ENCODE measurements at places on chromosomes 3 and 15. TPM values are rescaled to one million over a fixed set of nuclear protein-coding genes. Genes with fewer than 3 reads are reported as not detected.

DNA sequence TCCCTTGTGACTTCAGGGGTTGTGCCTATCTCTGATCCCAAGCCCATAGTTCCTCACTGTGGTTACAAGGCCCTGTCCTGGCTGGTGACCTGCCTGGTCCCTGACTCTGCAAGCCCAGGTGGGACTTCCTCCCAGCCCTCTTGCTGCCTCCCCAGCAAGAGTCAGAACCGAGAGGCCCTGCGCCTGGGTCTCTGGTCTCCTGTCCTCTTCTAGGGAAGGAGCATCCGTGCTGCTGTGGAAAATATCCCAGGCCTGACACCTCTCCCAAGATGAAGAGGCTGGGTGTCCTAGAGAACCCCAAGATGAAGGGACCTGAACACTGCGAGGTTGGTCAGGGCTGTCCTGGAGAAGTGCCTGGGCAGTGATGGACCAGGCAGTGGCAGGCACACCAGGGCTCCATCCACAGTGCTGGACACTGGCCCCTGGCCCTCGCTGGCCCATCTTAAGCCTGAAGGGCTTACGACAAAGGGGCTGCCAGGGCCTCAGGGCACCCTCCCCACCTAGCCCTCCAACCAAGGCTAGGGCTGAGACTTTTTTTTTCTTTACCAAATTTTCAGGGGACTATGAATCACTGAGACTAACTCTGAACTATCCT is 32.7 kb downstream of the PTH1R start:
- H3K27me3 ChIP-seq: no peaks in the 10 kb centered on the region
- no peaks in the 10 kb centered on the region for H3K4me1 ChIP-seq
- H3K36me3 ChIP-seq: no peaks in the 10 kb centered on the region
- no peak overlapping the region for H3K4me3 ChIP-seq
- no peak overlapping the region for H3K27ac ChIP-seq
- DNase-seq: no peak

ARPP21 gene
- total RNA-seq: 8.1 TPM

- no peak for DNase-seq
Measured at GRCh38 chr3:19002606-19003005, 145.7 kb upstream of the KCNH8 start.

GRCh38 chr3:38580450-38581382 is 68.8 kb downstream of the SCN5A start:
- no peak overlapping the region for H3K4me3 ChIP-seq
- DNase-seq: no peak
- H3K27me3 ChIP-seq: no peaks in the 10 kb centered on the region
- no peak overlapping the region for H3K27ac ChIP-seq
- H3K4me1 ChIP-seq: no peaks in the 10 kb centered on the region

WDR93 gene
- 0.18 TPM for total RNA-seq

DNA sequence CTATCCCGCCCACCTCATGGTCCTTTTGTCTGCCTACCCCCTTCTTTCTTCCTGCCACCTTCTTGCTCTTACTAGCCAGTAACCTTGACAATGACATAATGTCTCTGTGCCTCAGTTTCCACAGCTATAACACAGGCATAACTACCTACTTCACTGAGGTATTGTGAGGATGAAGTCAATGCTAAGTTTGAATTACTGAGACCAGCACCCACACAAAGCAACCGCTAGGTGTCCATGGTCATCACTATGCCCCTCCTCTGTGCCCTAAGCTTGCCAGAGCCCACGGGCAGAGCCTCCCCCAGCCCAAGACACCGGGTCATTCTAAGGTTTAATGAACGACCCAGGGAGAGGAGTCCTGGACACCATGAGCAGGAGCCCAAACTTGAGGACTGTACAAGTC is 101.6 kb downstream of the OXNAD1 start:
- H3K36me3 ChIP-seq: no peaks in the 10 kb centered on the region
- H3K27me3 ChIP-seq: no peaks in the 10 kb centered on the region
- H3K27ac ChIP-seq: no peak overlapping the region
- no peaks in the 10 kb centered on the region for H3K4me1 ChIP-seq

GRCh38 chr3:123081718-123082369 is 15.0 kb downstream of the PDIA5 start:
- no peak overlapping the region for H3K4me3 ChIP-seq
- H3K27me3 ChIP-seq: no peaks in the 10 kb centered on the region
- no peak overlapping the region for H3K27ac ChIP-seq
- no peaks in the 10 kb centered on the region for H3K36me3 ChIP-seq

COL6A6 gene
- total RNA-seq: not detected

NME9 gene
- 3.2 TPM for total RNA-seq

DNA sequence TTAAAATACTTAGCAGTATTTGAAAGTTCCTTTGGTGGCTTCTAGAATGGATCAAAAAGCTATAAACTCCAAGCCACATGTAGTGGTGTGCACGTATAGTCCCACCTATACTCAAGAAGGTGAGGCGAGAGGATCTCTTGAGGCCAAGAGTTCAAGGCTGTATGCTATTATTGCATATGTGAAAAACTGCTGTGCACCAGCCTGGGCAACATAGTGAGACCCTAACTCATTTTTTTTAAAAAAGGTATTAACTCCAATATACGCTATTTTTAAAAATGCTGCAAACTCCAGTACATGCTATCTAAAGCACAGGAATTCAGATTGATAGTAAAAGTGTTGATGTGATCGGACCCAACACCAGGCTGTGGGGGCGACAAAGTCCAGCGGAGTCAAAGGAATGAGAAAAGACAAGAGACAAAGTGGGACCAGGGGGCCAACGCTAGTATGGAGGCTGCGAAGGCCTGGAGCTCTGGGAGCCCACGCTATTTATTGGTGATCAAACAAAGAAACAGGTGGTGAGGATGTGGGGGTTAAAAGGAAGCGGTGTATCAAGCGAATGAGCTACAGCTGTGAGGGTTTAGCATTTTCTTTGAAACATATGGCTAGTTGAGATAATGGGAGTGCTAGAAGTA is 66.6 kb downstream of the ARIH1 start:
- H3K4me1 ChIP-seq: no peaks in the 10 kb centered on the region
- no peak for DNase-seq
- H3K27ac ChIP-seq: no peak overlapping the region
- no peaks in the 10 kb centered on the region for H3K36me3 ChIP-seq

TRIM42 gene
- not detected for total RNA-seq

- no peak overlapping the region for H3K27ac ChIP-seq
- H3K4me3 ChIP-seq: no peak overlapping the region
Measured at GRCh38 chr3:27616031-27616430, 106.1 kb downstream of the EOMES start.

DNA sequence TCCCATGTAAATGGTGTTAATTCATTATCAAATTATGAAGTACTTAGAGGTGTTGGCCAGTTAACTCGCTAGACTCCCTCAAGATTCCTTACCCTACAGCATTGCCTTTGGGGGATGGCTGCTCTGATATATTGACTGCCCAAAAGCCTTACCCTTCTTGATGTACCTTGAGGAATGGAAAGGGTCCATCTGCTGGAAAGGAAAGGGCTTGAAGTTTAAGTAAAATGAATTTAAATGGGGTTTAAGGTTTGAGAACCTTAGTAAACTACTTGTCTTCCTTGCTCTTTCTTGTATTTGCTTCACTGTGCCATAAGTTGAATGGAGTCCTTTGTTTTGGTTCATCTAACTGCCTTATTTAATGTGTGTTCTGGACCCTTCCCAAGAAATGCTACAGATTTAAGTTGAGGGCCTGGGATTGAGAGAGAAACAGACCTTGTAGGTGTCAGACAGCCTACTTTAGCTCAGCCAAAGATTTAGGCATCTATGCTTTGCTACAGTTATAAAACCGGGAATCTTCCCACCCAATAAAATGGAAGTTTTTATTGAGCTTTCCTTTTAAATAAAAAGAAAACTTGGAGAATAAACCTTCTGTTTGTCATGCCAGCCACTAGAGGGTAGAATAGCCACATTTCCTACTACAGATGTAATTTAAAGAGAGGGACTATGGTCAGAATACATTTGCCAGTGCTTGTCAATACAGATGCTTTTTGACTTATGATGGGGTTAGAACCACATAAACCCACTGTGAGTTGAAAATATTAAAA is 25.3 kb downstream of the CMSS1 start:
- no peaks in the 10 kb centered on the region for H3K27me3 ChIP-seq
- H3K4me3 ChIP-seq: no peak overlapping the region
- H3K4me1 ChIP-seq: no peaks in the 10 kb centered on the region
- H3K27ac ChIP-seq: no peak overlapping the region

APOD gene
- total RNA-seq: 52.4 TPM

GRCh38 chr3:129892486-129892856 is 1.0 kb downstream of the TMCC1 start:
- H3K36me3 ChIP-seq: no peaks in the 10 kb centered on the region
- H3K4me3 ChIP-seq: peak overlapping the region; percentile 91
- DNase-seq: no peak

MCF2L2 gene
- 0.41 TPM for total RNA-seq

GOLGA6L10 gene
- total RNA-seq: 6.0 TPM

- no peak for DNase-seq
- H3K36me3 ChIP-seq: no peaks in the 10 kb centered on the region
- H3K4me3 ChIP-seq: no peak overlapping the region
- H3K4me1 ChIP-seq: no peaks in the 10 kb centered on the region
- no peaks in the 10 kb centered on the region for H3K27me3 ChIP-seq
- H3K27ac ChIP-seq: no peak overlapping the region
Measured at GRCh38 chr15:73357999-73358665, 10.6 kb downstream of the HCN4 start.

- H3K27me3 ChIP-seq: no peaks in the 10 kb centered on the region
- DNase-seq: peak; percentile 11
- H3K4me1 ChIP-seq: no peaks in the 10 kb centered on the region
- no peaks in the 10 kb centered on the region for H3K36me3 ChIP-seq
- no peak overlapping the region for H3K27ac ChIP-seq
Measured at GRCh38 chr15:57684491-57685151, 21.9 kb upstream of the POLR2M start.

STRA6 gene
- 0.77 TPM for total RNA-seq

GRCh38 chr3:64490180-64490724 is 197.5 kb downstream of the ADAMTS9 start:
- no peaks in the 10 kb centered on the region for H3K36me3 ChIP-seq
- H3K27ac ChIP-seq: no peak overlapping the region
- no peak overlapping the region for H3K4me3 ChIP-seq
- no peaks in the 10 kb centered on the region for H3K27me3 ChIP-seq

DNA sequence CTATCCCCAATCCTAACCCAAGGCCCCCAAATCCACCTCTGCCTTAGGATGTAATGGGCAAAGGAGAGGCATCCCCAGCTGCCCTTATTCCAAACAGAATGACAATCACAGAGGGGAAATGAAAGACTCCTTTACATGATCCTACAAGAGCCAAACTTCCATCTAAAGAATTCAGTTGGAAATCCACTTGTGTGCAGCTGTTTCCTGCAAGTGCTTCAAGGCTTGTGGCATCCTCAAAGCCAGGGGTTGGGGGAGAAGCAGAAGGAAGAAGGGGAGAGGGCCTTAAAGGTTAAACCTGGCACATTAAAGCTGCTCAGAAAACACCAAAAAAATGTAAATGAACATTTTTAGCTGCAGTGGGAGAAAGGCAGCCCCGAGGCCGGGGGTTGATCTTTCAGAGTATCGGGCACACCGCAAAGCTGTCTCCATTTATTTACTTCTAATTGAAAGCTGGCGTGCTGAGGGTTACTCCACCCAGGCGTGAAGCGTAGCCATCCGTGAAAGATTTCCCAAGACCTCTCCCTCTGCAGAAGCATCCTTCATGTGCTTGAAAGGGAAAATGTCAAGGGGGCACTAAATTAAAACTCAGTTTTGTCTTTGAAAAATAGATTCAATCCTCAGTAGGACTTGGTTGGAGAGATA is 217.8 kb downstream of the SHQ1 start:
- H3K27me3 ChIP-seq: no peaks in the 10 kb centered on the region
- DNase-seq: no peak
- no peak overlapping the region for H3K4me3 ChIP-seq
- no peaks in the 10 kb centered on the region for H3K36me3 ChIP-seq

TMCO5A gene
- 2.8 TPM for total RNA-seq

GRCh38 chr3:179624451-179624850 is 19.9 kb downstream of the NDUFB5 start:
- no peaks in the 10 kb centered on the region for H3K36me3 ChIP-seq
- no peak overlapping the region for H3K27ac ChIP-seq
- no peak overlapping the region for H3K4me3 ChIP-seq

GRCh38 chr3:138687236-138687635 is 78.7 kb downstream of the FAIM start:
- no peaks in the 10 kb centered on the region for H3K4me1 ChIP-seq
- H3K36me3 ChIP-seq: no peaks in the 10 kb centered on the region
- no peak overlapping the region for H3K4me3 ChIP-seq

DNA sequence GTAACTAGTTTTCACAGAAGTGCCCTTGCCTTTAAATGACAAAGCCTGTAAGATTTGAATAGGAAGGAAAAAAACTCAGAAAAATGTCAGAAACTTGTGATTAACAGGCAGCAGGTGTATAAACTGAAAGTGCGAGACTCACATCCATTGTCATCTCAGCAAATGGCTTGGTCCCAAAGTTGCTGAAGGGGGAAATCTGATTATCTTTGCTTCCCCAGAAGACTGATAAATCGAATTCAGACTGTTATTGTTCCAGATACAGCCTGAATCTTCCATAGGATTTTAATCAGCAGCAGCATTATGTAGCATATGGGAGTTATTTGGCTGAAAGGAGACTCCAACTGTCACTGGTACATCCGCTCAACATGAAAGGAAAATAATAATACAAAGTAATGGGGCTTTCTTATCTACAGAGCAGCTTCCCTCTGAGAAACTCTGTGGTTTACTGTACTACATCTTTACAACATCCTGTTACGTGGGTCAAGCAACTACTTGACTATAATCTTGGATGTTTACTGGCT is 550.4 kb upstream of the CCDC54 start:
- H3K27me3 ChIP-seq: no peaks in the 10 kb centered on the region
- H3K27ac ChIP-seq: no peak overlapping the region
- no peaks in the 10 kb centered on the region for H3K4me1 ChIP-seq
- H3K36me3 ChIP-seq: no peaks in the 10 kb centered on the region

DNA sequence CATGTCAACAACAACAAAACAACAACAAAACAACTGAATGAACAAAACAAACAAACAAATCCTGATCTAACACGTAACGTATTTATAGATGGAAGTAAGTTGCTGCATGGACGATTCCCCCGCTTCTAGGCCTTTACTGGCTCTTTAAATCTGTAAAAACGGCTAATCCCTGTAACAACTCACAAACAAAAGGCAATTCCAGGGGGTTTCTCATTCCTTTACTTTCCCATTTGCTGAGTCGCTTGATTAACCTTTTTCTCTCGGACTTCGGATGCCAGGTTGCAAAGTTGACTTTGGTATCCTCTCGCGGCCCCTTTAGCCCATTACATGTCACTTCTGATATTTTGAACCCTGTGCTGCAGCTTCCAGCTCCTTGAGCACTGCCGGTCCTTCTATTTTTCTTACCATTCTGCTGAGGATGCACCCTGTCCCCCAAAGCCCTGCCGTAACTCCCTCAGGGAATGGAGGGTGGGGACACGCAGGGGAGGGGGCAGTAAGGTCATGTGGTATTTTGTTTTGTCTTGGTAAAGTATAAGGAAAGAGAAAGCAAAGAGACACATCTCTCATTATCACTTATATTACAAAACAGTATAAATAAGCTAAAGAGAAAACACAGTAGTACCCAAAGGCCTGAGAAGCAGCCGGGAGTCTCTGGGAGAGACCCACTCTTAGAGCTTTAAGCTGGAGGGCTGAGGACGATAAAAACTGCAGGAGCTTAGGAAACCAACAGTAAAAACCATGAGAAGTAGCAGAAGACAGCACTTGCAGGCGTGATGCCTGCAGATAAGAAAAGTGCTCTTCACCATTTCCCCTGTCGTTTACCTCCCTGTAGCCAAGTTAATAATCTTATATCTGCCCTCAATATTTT is 457.8 kb upstream of the ZNF717 start:
- DNase-seq: no peak
- no peak overlapping the region for H3K4me3 ChIP-seq
- H3K27me3 ChIP-seq: no peaks in the 10 kb centered on the region
- no peak overlapping the region for H3K27ac ChIP-seq
- no peaks in the 10 kb centered on the region for H3K36me3 ChIP-seq
- no peaks in the 10 kb centered on the region for H3K4me1 ChIP-seq

TM4SF18 gene
- total RNA-seq: 4.3 TPM

TRH gene
- not detected for total RNA-seq

All from prostate gland (tissue), 2 donors.